ENCODE measurements at places on chromosomes 13 and 19.
A peak's percentile ranks its signal among the peaks of the same experiment; 100 is the strongest.

DNA sequence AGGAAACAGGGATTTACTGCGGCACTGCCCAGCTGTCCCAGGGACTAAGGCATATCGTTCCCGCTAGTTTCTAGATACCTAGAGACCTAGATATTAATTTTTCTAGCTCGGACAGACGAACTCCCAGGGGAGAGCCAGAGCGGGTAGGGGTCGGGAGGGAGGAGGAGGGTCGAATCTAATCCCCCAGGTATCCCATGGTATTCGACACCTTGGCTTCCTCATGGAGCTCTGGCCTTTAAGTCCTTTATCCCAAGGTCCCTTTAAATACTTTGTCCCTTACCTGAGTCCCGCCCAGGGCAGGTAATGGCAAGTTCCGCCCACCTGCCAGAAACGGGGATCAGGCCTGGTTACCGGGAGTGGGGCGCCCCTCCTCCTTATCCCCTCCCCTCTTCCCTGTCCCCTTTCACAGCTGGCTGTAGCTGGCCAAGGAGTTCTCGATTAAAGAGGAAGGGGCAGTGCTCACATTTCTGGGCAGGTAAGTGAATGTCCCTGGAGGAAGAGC, at the start of gene PRRG2:
TSS of gene PRRG2 (plus strand) at position 310 of the 502 bp plus-strand sequence. CDS start 1,904 bp downstream, outside the sequence.
- no peak for DNase-seq

DNA sequence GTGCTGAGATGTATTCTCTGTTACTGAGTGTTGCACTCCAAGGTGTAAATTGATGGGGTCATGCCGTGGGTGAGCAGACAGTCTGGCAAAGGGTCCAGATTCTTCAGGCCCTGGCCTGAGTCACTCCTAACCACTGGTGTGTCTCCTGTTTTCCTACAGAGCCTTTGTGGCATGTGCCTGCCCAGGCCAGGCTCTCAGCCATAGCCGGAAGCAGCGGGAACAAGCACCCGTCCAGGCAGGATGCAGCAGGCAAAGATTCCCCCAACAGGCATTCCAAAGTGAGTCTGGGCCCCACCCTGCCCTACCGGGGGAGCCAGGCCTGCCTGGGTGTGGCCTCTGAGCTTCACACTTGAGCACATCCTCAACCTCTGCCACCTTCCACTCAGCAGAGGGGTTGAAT, 61.9 kb downstream of the DPF1 start:
- DNase-seq: peak; percentile 33

GRCh38 chr13:112450118-112450903, 74.2 kb downstream of the SPACA7 start:
- no peak for DNase-seq

DNA sequence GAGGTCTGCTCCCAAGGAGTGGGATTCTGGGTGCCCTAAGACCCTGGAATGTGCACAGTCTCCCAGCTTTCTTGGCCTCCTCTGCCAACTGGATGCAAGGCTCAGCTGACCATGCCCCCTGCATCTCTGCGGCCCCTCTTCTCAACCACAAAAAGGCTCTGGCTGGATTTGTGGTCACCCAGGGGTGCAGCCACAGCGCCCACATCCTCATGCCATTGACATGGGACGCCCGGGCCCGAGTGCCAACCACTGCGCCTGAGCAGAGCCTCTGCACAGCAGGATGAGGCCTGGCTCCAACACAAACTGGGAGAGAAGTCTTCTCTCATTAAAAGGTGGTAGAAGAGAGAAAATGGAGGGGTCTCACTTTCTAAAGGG, 103.5 kb downstream of the FOXO1 start:
- DNase-seq: no peak

DNA sequence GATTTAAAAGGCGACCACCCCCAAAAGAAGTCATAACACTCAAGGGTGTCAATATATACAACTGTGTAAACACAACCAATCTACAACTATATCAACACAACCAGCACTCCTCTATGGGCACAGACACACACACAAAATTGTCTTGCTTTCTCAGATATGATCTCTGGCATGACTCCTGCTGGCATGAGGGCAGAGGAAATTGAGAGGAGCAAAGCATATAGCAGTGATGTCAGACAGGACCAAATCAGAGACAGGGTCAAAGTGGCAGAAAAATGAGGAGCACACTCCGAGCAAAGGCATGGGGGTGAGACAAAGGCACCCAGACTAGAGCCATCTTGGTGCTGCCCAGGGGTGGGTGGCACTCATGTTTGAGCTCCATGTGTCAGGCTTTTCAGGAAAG, 9.6 kb downstream of the IRGQ start:
- DNase-seq: no peak

- no peak for DNase-seq
These were observed 22.2 kb downstream of the ZNF701 start for GRCh38 chr19:52592301-52592700.

- DNase-seq: no peak
These were observed 16.8 kb upstream of the PSG9 start for GRCh38 chr19:43286096-43286495.

All from epithelial cell of proximal tubule (primary cell).